ENCODE measurements at places on chromosomes 3 and 15.

DNA sequence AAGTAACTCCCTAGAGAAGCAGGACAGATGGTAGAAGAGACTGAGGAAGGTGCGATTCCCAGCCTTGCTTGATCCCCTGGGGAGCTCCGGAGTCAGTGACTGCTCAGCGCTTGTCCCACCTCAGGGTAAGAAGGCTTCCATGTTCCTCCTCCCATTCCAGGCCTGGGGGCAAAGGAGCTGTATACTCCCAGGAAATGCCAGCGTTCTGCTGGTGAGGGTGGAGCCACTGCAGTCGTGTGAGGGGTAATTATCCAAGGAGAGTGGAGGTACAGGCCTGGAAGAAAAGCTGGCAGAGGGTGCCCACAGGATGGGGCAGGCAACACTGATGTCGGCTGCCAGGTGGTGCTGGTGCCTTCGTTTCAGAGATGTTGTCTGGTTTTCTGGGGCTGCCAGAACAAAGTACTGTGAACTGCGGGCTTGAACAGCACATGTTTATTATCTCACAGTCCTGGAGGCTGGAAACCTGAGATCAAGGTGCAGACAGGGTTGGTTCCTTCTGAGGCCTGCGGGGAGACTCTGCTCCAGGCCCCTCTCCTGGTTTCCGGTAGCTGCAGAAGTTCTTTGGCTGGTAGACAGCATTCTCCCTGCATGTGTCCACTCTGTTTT lies 12.1 kb upstream of the APBA2 start:
- no peak for DNase-seq

DNA sequence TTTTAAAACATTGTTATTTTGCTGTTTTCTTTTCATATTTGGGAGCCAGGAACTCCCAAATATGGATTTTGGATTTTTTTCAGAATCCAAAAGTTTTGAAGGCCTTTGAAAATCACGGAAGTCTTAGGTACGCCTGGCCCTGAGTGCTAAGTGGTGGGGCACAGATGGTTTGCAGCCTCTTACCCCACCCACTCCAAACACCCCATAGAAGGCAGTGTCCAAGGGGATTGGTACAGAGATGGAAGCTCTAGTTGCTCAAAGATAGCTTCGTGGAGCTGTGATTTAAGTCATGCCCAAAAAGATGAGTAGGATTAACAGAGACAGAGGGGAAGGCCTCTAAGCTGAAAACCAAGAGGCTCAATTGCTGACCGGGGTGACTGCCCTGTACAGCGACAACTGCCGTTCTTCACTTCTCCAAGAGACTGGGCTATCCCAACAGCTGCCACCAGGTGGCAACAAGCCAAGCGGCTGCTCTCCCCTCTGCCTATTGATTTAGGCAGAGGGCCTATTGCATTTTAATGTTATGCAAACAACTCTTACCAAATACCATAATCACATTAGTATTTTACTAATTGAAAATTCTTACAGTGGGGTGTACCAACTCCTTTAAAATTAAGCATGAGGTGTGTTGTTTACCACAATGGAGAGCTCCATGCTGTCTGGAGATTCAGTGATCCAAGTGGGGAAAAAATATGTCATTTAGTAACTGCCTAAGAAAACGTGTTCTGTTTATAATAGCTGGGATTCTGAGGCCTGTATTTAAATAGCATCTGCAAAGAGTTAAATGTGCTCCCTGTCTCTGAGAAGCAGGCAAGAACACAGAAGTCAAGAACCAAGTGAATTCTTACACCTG lies 64.0 kb upstream of the C15orf61 start:
- DNase-seq, result peak; percentile 92

GRCh38 chr3:129558772-129559564 lies 16.0 kb downstream of the H1-8 start:
- DNase-seq, result peak; percentile 32

- DNase-seq, result no peak
These were observed 613.4 kb downstream of the MCTP2 start for GRCh38 chr15:94844538-94845389.

DNA sequence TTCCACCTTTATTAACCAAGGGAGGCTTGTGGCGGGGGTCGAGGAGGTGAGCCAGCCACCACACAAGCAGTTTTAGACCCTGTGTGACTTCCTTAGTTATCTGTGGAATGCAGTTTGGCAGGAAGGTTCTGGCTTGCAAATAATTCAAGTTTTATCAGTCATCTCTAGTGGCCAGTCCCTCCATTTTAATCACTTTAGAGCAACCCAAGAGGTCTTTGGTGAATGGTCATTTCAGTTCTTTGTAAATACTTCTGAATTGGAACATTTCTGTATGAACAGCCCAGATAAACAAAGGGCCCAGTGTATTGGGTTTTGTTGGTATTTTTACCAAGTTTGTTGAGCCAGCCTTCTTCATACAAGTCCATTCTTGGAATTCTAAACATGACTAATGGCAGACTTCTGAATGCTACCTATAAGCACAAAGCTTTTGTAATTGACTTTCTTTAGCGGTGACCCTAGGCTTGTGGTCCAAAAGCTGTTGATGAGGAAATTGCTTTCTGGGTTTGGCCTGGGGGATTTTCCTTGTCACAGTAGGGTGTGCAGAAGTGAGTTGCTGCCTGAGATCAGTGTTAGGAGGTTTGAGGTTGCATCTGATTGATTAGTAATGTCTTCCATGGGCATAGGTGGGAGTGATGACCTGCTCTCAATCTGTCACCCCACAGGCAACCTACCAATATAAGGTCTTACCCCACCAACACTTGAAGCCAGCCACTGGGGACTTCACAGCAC lies 193.3 kb upstream of the TOPAZ1 start:
- no peak for DNase-seq

GRCh38 chr3:146334151-146334550 lies 83.2 kb upstream of the PLSCR4 start:
- no peak for DNase-seq

GRCh38 chr3:100463002-100463401 lies 29.4 kb upstream of the TMEM45A start:
- DNase-seq, result peak; percentile 78

DNA sequence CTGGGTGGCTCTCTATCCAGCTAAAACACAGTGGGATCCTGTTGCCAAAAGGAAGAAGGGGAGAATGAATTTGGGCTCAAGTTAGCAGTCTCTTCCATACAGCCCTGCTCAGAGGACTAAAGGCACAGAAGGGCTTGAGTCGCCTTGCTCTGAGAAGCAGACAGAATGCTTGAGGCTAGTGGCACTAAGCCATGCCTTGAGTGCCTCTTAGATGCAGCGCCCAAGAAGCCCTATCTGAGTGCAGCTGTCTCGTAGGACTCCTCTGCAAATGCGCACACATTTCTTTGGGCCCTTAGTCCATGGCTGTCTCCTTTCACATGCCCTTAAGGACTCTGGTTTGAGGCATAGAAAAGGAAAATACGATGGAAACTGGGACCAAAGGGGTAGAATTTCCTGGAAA lies 211.3 kb upstream of the CHRM5 start:
- no peak for DNase-seq

GRCh38 chr3:197027896-197028727 lies 1.5 kb downstream of the MELTF start:
- peak; percentile 51 for DNase-seq

- DNase-seq, result no peak
These were observed 267.6 kb downstream of the AGBL1 start for GRCh38 chr15:86347245-86347644.

DNA sequence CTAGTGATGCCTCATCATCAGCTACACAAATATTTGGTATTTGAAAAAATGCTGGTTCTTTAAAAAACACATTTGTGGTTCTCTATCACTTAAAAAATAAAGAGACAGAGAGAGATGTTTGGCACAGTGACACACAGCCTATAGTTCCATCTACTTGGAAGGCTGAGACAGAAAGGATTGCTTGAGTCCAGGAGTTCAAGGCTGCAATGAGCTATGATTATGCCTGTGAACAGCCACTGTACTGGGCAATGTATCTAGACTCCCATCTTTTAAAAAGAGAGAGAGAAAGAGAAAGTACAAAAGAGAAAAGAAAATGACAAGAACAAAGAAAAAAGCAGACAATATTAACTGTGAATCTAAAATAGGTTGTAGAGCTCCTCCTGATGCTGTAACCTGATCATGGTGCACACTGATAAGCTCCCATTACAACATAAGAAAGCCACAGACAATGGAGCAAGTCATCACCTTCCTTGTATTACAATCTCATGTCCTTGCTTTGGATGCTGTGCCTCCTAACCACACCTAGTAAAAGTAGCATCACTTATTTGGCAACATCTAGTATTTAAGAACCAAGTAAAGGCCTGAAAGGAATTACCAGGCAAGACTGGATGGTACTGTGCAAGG lies 31.7 kb upstream of the MAP4 start:
- no peak for DNase-seq

- DNase-seq, result no peak
These were observed 36.6 kb downstream of the SLCO2A1 start for GRCh38 chr3:133992951-133993620.

DNA sequence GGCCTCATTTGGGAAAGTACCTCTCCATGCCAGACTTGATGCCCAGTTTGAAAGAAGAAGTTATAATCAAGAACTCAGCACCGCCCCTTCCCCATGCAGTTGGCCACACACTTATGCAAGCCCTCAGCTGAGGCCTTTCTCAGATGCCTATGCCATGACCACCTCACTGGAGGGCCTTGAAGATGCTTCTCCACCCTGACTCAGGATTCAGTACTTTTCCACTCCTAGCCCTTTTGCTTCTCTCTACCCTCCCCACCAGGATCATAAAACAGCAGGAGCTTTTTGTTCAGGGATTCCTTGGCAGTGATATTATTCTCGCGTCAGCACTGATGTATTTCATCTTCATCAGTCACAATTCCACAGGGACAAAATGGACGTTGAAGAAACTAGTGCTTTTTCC lies 313.5 kb downstream of the PYDC2 start:
- DNase-seq, result no peak

DNA sequence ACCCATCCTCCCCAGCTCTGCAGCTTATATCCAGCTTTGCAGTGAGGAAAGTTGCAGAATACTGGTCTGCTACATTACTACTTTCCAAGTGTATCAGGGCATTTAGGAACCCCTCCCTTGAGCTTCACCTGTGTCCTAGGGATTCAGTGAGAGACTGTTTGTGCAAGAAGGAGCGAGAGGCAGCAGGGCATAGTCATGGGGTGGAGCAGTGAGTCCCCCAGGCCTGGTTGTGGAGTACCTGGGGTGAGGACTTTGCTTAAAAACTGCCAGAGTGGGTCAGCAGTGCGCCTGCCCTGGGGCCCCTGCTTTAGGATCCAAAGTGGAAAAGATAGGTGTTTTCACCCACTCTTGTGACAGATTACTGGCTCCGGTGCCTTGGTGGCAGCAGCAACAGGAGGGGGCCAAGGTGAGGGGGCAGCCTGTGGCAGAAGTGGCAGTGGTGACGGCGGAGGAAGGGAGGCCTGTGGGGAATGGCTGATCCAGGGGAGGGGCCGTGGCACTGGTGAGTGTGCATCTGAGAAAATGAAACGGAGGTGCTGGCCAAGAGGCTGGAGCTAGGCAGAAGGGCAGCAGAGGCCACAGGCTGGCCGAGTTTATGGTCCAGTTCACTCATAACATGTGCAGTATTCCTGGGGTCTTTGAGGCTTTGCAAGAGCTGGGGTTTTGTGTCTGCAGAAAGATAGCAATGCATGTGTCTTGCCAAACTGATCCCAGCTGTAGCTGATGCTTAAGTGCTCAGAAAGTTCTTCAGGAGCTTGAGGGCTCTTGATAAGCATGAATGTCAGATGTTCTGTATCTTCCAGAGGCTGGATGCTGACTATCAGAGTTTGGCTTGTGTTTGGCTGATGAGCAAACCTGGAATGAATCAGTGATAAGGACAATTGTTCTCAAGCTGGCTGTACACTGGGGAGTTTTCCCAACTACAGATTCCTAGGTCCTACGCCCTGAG lies 43.4 kb downstream of the GOLGA6A start:
- DNase-seq, result no peak

- no peak for DNase-seq
These were observed 3.0 kb upstream of the TRH start for GRCh38 chr3:129971351-129972052.

DNA sequence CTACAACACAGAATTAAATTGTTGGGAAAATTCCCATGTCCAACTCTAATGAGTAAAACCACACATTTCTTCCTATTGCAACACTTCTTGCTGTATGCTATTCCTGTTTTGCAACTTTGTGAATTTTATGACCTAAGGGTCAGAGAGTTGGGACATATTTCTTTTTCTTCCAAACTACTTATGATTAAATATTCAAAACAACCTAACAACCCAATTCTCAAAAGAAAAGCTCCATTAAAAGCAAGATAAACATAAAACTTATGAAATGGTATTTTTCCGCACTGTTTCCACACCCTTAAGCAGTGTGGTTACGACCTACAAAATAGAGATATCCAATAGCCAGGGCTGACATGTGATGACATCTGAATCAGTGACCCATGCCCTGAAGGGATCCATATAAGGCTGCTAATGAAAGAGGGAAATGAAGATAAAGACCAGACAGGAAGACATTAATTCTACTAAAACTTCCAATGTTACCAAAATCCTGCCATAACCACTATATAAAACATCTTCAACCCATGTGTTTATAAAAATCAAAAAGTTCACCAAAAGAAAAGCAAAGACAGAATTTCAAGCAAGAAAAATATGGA lies 45.6 kb downstream of the DMXL2 start:
- DNase-seq, result peak; percentile 96

DNA sequence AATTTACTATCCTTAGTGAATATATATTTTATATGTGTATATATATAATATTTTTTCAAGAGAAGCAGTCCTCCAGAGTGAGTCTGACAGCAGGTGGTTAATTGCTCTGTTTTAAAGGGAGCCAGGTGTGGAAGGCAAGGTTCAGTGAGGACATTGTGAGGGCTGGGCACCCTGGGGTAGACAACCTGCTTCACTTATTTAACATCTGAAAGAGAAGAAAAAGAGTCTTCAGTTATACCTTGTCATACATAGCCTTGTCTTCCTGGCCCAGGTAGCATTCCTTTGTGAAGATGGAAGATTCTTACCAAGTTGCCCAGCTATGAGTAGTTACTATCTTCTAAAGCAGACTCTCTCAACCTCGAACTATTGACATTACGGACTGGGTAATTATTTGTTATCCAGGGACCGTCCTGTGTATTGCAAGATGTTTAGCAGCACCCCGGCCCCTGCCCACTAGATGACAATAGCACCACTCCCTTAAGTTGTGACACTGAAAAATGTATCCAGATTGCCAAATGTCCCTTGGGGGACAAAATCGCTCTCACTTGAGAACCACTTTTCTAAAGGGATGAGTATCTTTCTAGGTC lies 336.0 kb upstream of the TRIM42 start:
- DNase-seq, result no peak
